ENCODE measurements at places on chromosomes 11 and 22. TPM values are rescaled to one million over a fixed set of nuclear protein-coding genes. Genes with fewer than 3 reads are reported as not detected.

DNA sequence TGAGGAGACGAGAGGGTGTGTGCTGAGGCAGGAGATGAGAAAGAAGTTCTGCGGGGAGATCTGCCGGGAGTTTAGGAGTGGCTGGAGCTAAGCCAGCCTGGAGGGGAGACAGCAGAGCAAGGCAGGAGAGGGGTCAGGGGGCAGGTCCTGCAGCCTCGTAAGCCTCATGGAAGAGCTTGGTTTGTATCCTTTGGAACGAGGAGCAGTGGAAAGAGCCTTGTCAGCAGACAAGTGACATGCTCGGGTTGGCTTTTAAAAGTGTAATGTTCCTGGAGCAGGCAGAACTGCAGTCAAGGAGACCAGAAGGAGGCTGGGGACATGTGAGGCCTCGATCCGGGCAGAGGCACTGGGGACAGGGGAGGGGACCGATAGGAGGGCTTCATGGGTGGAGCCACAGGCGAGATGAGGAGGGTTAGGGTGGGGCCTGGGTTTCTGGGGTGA, 21.4 kb upstream of the TUB start:
- no peak for DNase-seq

DNA sequence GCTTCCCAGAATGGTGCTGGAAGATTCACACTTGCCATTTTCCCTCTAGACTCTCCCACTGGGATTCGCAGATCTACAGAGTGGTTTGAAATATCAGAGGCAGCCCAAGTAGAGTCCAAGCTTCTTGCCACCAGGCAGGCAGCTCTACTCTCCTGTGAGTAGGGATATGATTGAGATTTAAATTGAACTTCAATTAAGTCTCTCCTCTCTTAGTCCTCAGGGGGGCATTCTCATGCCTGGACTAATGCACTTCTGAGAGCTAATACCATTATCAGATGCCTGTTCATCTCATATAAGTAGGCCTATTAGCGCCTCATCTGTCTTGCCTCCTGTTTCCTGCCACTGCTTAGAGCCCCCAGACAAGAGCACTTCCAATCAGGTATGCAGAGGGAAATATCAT, 25.5 kb upstream of the AMPD3 start:
- no peak for DNase-seq

DNA sequence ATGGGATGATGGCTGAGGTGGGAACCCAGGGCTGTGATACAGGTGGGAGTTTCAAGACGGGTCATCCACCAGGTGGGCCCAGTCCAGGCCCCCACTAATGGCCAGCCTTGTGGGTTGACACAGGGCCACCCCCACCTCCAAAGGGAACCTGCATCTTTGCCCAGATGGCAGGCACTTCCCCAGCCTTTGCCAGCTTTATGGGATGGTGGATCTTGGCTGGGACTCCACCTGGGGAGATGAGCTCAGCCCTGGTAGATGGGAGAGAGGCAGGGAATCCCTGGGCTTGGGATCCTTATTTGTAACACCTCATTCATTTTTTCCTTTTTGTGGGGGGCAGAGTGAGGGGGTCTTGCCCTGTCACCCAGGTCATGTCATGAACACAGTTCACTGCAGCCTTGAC, 33.4 kb downstream of the CD82 start:
- DNase-seq, result no peak

DNA sequence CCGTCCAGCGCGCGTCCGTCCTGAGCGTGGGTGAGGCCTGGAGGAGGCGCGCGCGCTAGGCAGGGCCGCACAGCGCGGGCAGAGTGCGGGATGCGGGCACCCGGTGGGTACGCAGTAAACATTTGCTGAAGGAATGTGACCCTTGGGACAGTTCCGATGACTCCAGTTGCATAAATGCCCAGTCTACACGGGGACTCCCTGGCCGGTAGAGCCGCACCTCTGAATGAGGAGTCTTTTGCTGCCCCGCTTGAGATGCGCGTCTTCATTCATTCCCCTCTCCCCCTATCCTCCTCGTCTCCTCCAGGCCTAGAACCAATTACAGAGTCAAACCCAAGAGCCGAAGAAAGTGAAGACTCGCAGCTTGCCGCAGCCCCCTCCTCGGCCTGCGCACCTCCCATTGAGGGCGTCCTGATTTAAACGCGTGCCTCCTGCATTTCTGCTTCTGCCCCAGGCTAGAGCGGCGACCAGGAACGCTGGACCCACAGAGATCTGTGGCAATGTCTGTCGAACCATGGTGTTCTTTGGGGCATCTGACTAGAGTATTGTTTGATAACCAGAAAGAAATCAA, 729 bp upstream of the CHKB start:
- DNase-seq, result no peak

GRCh38 chr22:46696614-46697013, 41.4 kb downstream of the CERK start:
- no peak for DNase-seq

GRCh38 chr11:104487046-104487806, 323.3 kb upstream of the PDGFD start:
- DNase-seq, result no peak

- no peak for DNase-seq
Observed at GRCh38 chr11:62129590-62130282, 5.9 kb downstream of the INCENP start.

GRCh38 chr11:44992181-44992582, 41.5 kb upstream of the TP53I11 start:
- no peak for DNase-seq

DNA sequence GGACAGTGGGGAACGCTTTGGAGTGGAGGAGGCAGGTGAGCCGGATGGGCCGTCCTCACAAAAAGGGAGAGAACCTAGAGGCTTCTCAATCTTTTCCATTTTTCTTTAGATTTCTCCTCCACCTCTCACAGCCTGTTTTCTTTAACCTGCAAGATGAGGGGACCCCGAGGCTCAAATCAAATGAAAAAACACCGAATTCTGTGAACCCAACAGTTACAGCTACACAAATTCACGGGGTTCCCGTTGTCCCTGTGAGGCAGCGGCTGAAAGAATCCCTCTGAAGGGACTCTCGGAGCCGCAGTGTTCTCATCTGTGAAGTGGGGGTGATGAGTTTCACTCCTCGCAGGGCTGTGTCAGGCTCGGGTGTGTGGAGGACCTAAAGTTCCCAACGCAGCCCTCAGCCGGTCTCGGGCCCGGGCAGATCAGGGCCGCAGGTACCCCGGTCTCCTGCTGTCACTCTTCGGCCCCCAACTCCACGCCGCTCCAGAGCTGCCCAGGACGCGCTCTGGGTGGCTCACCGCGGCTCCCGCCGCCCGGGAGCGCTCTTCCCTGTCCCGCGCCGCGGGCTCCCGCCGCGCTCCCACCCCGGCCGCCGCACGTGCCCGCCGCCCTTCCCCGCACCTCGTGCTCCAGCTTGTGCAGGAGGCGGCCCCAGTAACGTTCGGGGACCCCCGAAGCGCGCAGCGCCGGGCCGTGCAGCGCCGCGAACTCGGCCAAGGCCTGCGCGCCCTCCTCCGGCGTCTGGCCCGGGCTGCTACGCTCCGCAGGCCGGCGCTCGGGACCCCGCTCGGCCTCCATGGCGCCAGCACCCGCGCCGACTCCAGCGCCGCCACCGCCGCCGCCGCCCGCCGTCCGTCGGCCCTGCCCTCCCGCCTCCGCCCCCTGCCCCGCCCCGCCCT, at the start of gene TTLL12:
TTLL12 (minus strand) TSS at position 863 of the 899 bp plus-strand sequence; CDS start at position 798, 65 bp downstream.
- DNase-seq, result peak; percentile 85

- DNase-seq, result no peak
Observed at GRCh38 chr11:111440416-111441205, 61.5 kb upstream of the POU2AF1 start.

GRCh38 chr11:73129198-73129597, 12.9 kb downstream of the FCHSD2 start:
- no peak for DNase-seq

DNA sequence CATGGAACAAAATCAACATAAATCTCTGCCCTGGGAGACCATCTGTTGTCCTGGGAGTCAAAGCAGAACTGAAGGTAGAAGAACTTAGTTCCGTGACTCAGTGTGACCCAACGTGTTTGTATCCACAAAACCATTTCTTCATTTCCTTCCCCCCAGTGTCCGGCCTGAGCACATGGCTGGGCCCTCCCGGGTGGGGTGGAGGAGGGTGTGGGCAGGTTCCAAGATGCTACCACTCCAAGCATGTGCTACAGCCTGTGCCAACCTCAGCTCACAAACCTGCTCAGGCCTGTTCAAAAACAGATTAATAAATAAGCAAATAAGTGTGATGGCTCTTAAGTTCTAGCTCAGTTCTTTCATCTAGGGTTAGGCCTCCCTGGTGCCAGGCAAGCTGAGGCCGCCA, 55.3 kb downstream of the SHANK2 start:
- DNase-seq, result no peak

GRCh38 chr11:64324692-64325469, 7.0 kb downstream of the PRDX5 start:
- DNase-seq, result no peak

The KCNK4 gene
- not detected for total RNA-seq

The ABTB2 gene
- not detected for total RNA-seq

The IGSF9B gene
- total RNA-seq, result 5.6 TPM

The KLHDC7B gene
- total RNA-seq, result 9.8 TPM

The OR8K3 gene
- total RNA-seq, result not detected

The TRPC6 gene
- not detected for total RNA-seq

The ACCS gene
- 65.3 TPM for total RNA-seq

The MUC5AC gene
- total RNA-seq, result not detected

The EXPH5 gene
- not detected for total RNA-seq
